ENCODE measurements at places on chromosomes 2 and 18.

- DNase-seq = no peak
These were observed 161.4 kb downstream of the PXDN start for GRCh38 chr2:1582891-1583341.

DNA sequence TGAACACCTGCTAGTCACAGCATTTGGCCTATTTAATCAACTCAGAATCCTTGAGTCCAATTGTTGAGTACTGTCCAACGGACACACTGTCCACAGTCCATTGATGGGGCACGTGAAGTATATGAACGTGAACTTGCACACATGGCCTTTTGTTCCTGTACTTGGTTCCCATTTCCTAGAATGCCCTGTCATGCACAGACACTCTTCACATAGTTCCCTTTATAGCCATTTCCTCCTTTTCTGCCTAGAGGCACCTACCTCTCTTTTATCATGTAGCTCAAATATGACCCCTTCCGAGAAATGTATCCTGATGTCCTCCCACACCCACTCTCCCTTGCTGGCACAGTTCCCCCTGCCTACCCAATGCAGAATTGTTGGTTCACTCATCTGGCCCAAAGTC is 8.7 kb upstream of the CRYGA start:
- no peak for DNase-seq

DNA sequence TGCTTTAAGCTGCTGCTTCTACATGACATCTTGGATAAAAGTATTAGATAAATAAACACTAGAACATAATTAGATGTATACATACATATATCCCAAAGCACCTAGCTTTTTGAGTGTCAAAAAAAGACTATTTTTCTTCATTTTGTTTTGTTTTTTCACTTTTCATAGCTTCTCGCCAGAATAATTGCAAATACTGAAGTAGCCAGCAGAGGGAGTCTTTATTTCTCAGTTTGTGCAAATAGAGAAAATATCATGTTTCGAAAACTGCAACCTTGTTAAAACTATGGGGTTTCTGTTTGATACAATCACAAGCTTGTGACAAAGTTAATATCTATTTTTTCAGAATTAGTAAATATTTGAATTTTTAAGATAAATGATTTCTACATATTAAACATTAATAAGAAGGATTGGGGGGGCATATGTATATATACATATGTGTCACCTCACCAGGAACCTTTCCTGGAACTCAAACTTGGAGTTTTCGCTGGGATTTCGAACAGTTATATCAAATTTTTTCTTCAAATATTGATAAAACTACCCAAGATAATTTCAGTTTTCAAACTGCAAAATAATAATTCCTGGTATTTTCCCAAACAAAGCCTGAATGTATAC is 61.0 kb downstream of the GRB14 start:
- DNase-seq = no peak

DNA sequence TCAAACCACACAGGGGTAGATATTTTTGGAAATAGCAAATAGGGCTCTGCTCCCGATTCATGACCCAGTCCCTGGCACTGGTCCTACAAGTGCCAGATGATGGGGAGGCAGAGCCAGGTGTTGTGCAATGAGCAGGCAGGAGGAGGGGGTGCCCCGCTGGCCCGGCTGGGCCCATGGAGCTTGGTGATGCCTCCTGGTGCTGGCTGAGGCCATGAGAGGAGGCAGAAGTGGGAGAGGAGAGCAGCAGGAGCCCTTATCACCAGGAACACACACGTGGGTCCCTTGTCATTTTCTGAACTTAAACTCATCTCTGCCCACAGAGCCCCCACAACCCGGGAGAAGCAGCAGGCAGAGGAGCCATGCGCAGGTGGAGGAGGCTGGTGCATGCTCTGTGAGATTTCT is 90.5 kb upstream of the MAPK4 start:
- no peak for DNase-seq

DNA sequence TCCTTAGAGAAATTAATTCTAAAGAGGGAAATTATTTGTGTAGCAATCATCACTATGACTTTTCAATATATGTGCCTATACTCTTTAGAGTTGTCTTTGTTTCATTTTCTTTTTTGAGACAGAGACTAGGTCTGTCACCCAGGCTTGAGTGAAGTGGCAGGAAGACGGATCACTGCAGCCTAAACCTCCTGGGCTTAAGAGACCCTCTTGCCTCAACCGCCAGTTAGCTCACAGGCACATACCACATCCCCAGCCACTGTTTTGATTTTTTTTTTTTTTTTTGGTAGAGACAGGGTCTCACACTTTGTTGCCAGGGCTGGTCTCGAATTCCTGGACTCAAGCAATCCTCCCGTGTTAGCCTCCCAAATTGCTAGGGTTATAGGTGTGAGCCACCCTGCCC is 12.4 kb downstream of the YWHAQ start:
- DNase-seq = peak; percentile 37

DNA sequence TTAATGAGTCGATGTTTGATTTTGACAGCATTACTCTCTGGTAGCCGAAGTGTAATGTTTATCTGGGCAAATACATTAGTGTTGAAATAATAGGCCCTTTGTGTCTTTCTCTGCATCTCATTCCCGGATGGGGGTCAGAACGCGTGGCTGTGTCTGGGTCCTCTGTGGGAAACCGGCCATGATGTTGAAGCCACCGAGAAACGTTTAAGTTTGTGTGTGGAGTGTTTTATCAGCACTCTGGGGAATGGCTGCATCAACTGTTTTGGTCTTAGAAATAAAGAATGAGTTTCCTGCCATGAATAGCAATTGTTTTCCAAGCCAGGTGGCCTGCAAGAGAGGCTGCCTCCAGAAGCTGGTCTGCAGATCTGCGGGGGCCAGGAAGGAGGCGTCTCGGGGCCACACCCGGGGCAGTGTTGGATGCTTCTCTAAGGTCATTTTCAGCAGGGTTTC is 69.7 kb downstream of the RNF144A start:
- DNase-seq = no peak

DNA sequence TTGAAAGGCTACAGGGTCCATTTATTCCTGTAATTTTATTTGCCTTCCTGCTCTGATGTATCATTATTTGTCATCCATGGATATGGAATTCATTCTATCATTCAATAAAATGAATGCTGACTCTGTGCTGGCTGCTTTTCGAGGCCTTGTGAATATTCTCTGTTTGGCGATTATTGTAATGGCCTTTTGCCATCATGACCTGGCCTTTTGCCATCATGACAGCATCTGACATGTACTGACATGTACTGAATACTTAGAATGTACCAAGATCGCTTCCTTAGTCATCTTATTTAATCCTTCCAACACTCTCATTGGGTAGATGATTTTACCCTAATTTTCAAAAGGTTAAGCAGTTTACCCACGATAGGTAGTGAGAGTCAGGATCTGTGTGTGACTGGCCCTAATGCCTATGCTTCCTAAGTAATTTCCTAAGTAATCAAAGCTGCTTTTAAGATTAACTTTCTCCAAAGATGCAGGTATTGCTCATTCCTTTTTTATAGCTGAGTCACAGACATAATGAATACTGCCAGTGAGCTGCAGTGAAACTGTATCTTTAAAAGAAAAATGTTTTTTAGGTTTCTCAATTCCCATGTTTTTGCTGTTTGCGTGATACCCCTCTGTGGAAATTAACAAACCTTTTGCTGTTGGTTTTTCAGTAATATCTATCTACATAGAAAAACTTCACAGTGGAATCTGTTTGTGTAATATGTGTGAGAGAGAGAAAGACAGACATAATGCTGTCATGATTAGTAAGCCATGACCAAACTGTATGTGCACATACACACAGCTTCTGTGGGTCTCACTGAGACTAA is 127.8 kb downstream of the CERS6 start:
- no peak for DNase-seq

DNA sequence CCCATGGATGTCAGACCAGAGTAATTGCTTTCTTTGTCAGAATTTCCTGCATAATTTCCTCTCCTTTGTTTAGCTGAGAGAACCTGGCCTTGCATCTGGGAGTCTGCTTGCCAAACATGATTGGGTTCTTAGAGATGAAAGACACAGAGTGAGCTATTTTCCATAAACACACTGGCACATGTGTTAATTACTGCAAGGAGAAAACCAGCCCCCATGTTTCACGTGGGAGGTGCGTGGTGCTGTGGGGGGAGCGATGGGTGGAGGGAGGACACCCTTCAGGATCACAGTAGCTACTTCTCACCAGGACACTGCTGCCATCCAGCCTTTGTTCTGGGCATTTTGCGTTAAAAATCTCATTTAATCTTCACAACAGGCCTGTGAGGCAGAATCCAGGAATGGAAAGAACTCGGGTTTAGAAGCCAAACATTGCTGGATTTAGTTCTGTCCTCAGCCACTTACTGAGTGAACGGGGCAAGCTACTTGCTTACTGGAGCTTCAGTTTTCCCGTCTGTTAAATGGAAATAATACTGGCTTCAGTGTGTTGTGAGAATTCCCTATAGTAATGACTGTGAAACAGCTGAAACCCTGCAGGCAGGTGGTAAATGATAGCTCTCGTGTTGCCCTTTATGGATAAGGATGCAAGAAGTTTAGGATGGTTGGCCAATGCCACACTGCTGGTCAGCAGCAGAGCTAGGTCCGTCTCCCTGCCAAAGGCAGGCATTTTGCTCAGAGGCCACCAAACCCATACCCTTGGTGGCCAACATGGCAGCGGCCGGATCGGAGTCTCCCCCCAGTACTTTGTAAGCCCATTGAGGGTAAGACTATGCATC is 100.1 kb upstream of the ASAP2 start:
- DNase-seq = no peak

GRCh38 chr2:144154205-144154604 is 365.7 kb downstream of the ZEB2 start:
- DNase-seq = no peak

GRCh38 chr2:180411661-180412060 is 404.6 kb upstream of the CWC22 start:
- DNase-seq = no peak

DNA sequence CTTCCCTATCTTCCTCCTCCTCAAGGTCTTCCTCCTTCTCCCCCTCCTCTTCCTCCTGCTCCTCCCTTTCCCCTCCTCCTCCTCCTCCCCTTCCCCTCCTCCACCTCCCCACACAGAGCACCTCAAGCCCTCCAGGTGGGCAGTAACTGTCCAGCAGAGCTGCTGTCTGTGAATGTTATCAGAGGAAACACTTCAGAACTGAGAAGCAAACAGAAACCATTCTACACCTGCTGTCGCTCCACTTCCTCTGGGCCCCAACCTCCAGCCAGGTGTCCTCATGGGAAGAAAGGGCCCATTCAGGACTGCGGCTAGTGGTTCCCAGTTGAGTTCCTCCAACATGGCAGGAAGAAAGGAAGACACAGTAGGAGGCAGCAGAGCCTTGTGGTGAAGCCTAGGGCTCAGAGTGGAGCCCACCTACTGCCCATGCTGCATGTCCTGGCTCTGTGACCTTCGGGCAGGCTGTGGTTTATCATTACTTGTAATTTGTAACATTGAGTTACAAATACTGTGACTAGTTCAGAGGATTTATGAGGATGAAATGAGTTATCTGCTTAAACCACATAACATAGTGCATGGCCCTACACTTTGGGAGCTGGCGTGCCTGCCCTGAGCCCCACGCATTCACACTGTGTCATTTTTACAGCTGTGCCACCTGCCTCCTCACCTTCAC is 165.9 kb upstream of the ID2 start:
- peak; percentile 60 for DNase-seq

- no peak for DNase-seq
These were observed 58.7 kb downstream of the SPATS2L start for GRCh38 chr2:200365209-200365608.

- DNase-seq = no peak
These were observed 3.1 kb downstream of the COL3A1 start for GRCh38 chr2:188977317-188977716.

DNA sequence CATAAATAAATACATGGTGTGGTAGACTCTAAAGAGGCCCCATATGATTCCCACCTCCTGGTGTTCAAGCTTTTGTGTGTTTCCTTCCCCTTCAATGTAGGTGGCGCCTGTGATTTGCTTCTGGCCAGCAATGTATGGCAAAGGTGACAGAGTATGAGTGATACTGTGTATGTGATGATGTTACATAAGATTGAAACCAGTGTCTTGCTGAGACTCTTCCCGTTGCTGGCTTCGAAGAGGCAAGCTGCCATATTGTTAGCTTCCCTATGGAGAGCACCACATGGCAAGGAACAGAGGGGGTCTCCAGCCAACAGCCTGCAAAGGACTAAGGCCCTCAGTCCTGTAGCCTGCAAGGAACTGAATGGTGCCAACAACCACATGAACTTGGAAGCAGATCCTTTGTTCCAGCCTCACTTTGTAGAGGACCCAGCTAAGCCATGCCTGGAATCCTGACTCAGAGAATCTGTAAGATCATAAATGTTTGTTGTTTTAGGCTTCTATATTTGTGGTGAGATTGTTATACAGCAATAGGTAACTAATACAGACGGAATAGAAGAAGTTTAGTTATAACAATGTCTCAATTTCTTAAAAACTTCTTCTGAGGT is 1.7 kb upstream of the SMAD4 start:
- peak; percentile 49 for DNase-seq

All from activated CD4-positive, alpha-beta memory T cell treated with anti-CD3 and anti-CD28 coated beads for 36 hours (primary cell).